Epithelial cell of esophagus (primary cell): ENCODE measurements at places on chromosomes 3 and 15.

DNA sequence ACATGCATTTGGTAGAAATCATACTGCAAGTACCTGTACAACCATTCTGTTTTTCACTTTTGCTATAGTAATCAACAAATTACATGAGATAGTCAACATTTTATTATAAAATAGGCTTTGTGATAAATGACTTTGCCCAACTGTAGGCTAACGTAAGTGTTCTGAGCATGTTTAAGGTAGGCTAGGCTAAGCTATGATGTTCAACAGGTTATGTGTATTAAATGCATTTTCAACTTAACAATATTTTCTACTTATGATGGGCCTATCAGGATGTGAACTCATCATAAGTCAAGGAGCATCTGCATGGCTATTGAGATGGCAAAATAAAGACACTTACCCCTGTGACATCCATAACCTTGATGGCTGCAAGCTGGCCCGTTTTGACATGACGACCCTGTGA, 201.3 kb upstream of the SLC2A2 start:
- DNase-seq: no peak

DNA sequence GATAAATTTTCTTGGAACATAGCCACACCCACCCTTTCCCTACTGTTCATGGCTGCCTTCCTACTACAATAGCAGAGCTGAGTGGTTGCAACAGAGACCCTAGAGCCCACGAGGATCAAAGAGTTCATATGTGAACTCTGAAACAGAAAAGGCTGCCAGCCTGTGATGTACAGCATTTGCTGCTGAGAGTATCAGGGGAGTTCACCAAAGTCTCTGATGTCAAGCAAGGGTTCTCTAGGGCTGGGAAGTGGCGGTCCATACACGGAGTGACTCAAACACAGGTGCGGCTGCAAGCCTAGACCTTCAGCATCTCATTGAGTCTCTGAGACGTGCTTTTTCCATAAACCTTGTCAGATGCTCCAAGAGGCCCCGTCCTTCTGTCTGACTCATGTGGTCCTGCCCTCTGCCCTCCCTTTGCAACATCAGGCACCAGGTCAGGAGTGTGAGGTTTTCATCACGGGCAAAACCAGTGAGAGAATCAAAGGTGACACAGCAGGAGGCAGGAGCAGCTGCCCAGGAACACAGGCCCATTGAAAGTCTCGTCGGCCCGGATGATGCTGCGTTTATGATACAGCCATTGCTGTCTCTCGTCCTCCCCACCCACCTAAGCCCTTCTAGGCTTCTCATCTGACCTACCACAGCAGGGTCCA, 42.9 kb downstream of the PCSK6 start:
- DNase-seq: no peak

DNA sequence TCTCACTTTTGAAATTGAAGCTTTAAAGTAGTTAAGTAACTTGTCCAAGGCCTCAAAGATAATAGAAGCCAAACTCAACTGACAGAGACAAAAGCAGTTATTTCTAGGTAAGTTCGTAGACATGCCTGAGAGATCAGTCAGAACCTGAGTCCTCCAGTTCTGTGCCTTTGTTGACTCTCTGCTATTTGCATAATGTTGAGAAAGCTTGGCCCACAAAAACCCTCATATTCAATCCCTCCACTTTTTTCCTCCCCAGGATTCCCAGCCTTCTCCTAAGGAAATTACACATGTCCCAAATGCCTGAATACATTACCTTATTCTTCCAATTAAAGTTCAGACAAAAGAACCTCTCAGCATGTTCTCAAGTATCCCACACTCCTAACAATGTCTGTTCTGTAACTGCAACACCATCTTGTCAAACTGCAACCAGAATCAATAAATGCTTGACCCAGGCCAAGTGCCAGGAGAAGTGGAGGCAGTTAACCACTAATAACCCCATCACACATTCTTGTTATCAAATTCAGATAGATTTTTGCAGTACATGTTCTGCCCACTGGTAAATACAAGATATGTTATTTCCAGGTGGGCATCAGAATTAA, 217.8 kb downstream of the LRRC3B start:
- DNase-seq: no peak

DNA sequence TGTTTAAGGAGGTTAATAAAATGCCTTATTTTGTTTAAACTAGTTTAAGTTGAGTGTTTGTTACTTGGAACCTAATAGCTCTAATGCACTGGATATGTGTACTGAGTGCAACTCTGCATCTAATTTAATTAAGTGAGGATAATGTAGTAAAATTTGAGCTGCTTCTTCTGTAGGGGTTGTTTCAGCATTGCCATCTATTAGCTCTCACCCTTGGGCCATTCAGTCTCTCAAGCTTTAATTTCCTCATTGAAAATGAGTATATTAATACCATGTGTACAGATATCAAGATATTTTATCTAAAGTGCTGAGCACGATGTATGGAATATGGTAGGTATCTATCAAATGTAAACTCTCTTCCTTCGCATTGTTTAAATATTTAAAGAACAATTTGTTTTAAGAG, 375.7 kb upstream of the LRRC3B start:
- no peak for DNase-seq
